ENCODE measurements at places on chromosomes 4 and X.

GRCh38 chr4:102815981-102816380, 11.4 kb downstream of the UBE2D3 start:
- DNase-seq: peak; percentile 74

- no peak for DNase-seq
Measured at GRCh38 chrX:66012094-66012534, 27.8 kb downstream of the VSIG4 start.

DNA sequence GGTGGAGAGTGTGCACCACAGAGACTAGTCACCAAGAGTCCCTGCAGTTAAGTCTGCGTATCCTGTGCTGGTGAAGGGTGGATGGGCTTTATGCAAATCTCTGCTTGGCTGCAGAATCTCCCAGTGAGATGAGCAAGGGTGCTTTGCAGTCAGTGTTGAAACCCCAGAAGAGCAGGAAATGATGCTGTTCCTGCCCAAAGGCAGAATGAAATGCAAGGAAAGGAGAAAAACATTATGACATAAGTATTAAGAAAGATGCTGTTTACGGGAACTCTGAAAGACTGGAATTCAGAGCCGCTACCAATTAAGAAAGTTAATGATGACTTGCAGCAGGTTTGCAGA, 25.4 kb upstream of the ACSL1 start:
- no peak for DNase-seq

DNA sequence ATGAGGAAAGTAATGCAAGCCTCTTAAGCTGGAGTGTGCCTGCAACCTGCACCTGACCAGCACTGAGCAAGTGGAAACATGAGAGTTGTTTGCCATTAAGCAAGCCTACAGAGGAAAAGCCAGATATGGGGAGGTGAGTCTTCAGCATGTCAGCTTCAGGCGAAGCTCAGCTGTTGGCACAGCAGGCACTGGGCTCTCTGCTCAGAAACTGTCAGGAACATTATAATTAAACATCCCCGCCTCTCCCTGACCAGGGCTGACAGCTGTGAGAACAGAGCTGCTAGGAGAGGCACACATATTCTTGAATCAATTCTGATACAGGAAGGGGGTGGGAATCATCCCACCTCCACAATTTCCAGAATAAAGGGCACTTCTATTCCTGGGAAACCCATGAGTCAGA, 19.0 kb upstream of the DCX start:
- no peak for DNase-seq

DNA sequence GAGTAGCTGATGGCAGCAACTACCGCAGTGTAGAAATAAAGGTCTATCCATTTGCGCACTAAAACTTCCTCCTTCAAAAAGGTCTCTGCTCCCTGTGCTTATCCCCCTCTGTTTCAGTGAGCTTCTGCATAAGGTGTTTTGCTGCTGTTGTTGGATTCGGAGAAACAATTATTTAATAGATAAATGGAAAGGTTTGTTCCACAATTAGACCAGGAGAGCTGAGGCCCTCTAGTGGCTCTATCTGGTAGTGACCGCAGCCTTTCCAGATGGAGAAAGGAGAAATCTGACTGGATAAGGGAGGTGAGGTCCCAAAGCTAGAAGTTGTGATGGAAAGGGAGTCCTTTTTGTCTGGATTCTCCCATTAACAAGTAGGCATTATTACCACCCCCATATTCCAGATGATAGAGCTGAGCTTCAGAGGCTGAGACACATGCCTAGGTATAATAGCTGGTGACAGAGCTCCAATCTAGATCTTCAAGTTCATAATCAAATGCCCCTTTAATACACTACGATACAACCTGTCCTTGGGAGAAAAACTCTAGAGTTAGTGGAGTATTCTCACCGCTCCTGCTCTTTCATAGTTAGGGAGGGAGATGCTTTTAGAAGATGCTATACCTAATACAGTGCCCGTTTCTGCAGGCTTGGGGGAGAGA, 5.1 kb upstream of the GABRQ start:
- peak; percentile 47 for DNase-seq

- DNase-seq: no peak
Measured at GRCh38 chr4:179626687-179627086, 2184.4 kb upstream of the AGA start.

DNA sequence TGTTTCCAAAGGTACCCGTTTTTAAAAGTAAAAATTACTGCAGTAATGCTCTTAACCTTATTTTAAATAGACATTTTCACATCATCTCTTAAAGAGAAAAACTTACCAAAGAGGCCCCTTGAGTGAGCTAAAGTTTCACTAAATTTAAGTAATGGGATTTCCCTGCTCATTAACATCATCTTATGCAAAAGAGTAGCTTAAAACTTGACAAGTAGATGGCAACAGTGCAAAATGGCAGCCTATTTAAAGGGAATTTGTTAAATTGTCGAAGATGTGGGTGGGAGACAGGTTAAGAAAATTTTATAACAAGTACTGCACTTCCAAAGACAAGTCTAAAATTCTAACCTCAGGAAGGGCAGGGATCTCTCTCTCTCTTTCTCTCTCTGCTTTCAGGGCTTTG, 271.7 kb upstream of the LDB2 start:
- DNase-seq: no peak

- DNase-seq: no peak
Measured at GRCh38 chr4:16732741-16733140, 165.7 kb downstream of the LDB2 start.

GRCh38 chr4:185112104-185112503, 31.0 kb upstream of the SLC25A4 start:
- peak; percentile 90 for DNase-seq

DNA sequence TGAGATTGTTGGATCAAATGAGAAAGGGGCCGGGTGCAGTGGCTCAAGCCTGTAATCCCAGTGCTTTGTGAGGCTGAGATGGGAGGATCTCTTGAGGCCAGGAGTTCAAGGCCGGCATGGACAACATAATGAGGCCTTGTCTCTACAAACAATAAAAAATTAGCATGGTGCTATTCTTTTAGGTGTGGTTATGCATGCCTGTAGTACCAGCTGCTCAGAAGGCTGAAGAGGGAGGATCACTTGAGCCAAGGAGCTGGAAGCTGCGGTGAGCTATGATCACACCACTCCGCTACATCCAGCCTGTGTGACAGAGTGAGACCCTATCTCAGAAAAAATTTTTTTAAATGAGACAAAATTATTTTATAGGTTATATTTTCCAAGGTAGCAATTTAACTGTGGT, 49.7 kb upstream of the TMEM150C start:
- no peak for DNase-seq

DNA sequence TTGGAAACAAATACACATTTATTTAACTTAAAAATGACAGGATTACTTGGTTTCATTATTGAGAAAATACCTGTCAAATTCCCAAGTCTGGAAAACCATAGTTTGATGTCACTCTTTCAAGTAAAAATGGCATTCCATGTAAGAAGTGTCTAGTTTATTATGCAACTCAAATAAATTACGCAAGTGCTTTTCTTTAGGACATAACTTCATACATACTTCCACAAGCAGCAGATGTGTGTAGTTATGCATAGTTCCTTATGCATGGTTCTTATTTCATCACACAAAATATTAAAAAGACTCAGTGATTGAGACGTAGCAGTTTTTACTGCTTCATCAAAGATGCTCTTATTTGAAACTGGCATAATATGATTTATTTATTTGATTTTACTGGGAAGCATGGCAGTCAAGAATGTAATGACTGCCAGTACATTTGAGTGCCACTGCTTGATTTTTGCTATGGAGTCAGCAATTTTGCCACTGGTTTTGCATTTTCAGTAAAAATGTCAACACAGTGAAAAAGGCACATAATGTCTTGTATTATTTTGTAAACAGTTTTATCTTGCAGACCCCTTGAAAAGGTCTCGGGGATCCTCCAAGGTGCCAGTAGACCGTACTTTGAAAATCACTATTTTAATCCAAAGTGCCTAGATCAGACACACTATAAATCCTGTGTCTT, 62.1 kb downstream of the CLCN3 start:
- DNase-seq: no peak

- DNase-seq: no peak
Measured at GRCh38 chr4:7032596-7032995, 10.6 kb upstream of the TADA2B start.

- no peak for DNase-seq
Measured at GRCh38 chrX:68833855-68834331, 5.1 kb downstream of the EFNB1 start.

- DNase-seq: no peak
Measured at GRCh38 chr4:159171287-159171686, 68.4 kb downstream of the RAPGEF2 start.

GRCh38 chr4:108398836-108399235, 221.5 kb upstream of the RPL34 start:
- DNase-seq: no peak

DNA sequence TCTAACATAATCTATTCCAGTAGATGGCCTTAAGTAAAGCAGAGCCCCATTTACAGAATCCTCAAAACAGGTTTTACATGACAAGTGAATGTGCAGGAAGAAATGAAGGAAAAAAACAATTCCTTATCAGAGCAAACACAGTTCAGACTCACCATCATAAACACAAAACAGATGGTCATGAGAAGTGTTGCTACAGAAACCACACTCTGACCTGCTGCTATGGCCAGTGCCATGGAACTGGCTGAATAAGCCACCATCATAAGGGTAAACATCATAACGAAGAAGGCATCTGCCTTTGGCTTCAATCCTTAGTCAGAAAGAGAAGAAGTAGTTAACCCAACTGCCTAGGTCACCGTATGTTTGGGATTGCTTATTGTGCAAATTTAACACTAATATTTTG, 61.1 kb downstream of the ABCG2 start:
- no peak for DNase-seq

DNA sequence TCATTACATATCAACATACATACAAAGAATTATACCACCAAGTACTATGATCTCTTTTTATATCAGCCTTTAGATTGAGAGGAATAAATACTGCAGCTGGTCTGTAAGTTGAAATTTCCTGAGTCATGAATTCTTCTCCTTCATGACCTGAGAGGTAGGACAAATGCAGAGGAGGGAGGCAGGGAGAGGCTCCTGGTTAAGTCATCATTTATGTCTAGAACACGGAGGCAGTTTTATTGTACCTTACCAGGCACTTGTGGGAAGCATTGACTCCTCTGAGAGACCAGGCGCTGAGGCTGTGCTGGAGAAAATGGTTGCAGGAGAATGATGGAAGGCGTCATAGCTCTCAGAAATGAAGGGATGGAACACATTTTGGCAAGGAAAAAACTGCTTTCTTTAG, 12.5 kb upstream of the CASK start:
- no peak for DNase-seq

DNA sequence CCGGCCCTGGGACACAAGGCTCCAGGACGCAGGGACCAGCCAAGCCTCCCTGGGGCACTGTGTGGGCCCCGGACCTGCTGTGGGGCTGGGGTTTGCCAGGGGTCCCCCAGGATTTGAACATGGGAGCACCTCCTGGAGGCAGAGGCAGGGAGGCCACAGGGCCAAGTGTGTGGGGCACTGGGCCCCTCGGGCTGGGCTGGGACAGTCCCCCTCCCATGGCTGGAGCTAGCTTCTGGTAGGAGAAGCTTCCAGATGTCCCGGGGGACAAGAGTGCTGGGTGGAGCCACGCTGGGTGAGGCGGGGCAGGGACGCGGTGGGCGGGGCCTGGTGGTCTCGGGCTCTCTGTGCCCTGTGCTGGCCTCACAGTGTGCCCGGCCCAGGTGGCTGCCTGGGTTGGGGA, 18.6 kb downstream of the FGFRL1 start:
- DNase-seq: no peak

GRCh38 chr4:85725721-85726170, 250.8 kb downstream of the ARHGAP24 start:
- DNase-seq: no peak

DNA sequence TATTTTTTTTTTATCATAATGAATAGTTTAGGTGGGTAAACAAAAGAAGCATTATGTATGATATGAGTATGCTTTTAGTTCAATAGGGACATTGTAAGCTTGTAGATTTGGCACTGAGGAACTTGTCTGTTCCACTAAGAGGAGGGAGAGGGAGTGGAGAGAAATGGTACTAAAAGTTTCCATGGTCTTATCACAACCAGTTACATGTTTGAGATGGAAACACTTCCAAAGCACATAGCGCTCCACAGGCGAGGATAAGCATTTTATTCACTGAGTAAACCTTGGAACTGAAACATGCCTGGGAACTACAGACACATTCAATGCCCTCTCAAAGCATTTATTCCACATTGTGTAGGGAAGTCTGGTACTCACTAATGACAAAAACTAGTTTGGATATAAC, 15.5 kb downstream of the MYOZ2 start:
- DNase-seq: no peak

DNA sequence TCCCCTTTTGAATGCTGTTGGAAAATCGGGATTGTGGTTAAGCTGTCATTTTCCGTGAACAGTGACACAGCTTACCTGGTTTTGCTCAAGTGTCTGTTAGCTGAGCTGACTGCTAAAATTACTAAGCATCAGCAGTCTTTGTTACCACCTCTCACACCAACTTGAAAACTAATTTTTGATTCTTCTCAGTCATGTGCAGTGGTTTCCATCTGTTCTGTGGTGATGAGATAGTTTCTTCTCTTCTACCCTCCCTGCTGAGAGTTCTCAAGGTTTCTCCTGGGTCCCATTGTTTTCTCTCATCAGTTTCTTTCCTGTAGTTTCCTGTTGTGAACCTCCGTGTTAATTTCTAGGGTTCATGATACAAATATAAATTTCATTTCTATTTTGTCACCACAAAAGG, 225.6 kb downstream of the ARHGAP10 start:
- DNase-seq: no peak

- DNase-seq: peak; percentile 73
Measured at GRCh38 chrX:10233173-10233572, 76.4 kb downstream of the CLCN4 start.

DNA sequence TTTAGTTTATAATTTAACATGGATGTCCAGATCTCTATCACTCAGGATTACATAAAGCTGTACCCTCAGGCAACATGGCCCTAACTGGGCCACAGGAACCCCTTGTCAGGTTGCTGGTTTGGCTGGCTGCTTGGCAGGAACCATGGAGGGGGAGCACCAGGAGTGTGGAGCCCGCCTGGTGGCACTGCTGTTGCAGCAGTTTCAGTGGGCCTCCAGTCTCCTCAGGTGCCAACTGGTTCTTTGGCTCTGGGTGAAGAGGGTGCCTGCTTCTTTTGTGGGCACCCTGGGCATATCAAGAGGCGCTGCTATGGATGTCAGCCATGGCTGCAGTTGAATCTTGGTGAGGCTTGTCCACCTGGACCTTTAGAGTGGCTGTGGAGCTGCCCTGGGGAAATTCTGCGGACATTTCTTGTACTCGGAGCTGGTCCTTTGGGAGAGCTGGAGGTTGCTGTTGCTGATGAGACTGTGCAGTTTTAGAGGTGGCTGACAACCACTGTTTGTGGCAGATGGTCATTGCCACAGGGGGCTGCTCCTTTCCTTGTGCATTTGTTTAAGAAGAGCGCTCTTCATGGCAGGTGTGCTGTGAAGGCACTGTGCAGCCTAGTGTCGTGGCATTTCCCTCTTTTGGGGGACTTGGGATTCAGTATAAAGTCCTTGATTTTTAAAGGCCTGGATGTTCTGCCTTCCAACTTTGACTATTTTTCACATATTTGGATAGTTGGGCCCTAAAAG, 10.3 kb upstream of the SMIM14 start:
- DNase-seq: no peak
